Stimulated activated memory B cell treated with anti-CD40 and anti-IgM and Interleukin-4, amounts not matched to agents 10 μg/mL and 1 μg/mL and 100 μg/mL, for 72 hours (primary cell): ENCODE measurements at places on chromosomes 16 and 17.

- no peak for ATAC-seq
These were observed 5.7 kb upstream of the SPATA32 start for GRCh38 chr17:45267436-45268055.

DNA sequence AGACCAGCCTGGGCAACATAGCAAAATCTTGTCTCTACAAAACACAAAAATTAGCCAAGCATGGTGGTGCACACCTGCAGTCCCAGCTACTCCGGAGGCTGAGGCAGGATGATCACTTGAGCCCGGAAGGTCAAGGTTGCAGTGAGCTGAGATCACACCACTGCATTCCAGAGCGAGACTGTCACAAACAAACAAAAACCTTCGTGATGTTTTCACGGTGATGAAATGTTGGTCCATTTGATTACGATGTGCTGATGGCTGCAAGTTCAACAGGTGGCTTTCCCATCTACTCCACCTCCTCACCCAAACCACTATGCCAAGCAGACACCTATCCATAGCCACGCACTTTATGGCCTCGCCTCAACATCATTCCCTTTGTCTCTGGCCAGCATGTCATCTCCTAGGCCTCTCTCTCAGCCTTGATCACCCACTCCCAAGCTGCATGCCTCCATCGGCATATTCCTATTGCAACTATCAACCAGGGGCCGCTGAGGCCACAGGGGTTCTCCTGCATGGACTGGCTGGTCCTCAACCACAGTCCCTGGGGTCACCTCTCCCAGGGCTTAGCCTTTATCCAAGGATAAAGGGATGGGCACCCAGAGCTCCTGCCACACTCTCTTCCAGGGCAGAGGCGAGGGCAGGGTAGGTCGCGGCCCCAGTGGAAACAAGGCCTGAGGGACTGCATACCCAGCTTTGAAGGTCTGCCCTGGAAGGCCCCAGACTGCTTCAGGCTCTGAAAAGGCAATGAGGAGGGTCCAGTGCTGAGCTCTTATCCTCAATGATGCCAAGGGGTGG lies 17.1 kb upstream of the ALOX15B start:
- ATAC-seq = no peak

DNA sequence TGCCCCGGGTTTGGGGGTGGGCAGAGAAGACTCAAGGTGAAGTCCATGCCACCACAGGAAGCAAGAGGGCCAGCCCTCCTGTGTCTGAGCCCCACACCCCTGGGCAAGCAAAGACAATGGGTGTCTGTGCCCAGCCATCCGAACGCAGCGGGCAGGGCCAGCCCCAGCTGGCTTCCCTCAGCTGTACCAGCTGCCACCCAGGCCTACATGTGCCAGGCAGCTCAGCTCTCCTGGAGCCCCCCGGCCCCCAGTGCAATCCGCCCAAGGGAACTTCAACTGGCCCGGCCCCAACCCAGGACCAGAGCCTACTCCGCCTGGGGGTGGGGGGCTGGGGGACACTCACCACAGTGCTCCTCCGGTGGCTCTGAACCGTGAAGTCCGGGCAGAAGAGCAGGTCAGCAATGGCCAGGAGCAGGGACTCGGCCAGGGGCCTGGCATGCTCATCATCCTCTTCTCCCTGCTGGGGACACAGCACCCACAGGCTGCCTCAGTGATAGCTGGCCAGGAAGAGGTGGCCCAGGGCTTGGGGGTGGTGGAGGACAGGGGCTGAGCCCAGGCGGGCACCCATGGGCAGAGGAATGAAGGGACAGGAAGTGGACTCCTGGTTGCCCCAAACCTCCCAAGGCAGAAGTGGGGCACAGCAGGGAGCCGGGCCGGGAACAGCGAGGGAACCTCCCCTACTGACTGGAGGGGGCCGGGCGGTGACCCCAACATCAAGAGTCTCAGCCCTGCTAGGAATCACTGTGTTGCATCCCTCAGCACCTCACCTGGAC lies 9.8 kb downstream of the HID1 start:
- ATAC-seq = no peak

GRCh38 chr17:1634841-1635650 lies 6.4 kb upstream of the SLC43A2 start:
- no peak for ATAC-seq
